ENCODE measurements at places on chromosomes 7 and 10.

DNA sequence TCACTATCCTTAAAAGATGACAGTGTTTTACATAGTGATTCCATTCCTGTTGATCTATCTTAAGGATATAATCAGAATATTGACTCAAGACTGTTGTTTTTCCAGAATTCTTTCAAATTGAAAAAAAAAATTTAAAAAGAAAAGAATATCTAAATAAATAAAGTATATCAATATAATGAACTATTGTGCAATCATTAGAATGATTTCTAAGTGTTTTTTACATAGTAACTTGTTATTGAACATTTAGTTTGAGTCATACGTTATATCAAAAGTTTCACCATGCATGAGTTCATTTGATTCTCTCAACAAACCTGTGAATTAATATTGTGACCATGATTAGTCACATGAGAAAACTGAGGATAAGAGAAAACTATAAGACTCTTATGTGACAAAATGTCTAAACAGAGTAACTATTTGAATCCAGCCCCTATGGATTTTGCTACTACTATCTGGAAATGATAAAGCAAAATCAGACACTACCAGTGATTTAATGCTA, 46.1 kb downstream of the KLF6 start:
- DNase-seq, result no peak

DNA sequence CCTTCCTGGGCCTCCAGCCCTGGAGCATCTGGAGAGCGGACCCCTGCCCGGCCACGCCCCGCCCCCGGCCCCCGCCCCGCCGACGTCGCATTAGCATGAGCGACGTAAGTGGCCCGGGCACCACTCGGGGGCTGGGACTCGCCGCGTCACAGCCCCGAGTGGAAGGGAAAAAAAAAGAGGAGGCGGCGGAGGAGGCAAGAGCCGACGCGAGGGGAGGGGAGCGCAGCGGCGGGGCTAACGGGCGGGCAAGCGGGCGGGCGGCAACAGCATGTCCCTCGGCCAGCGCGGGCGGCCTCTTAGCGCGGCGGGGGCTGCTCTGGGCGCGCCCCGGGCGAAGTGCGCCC, at the start of gene SLC18A3:
Gene SLC18A3, plus strand, starts transcription at position 197 of the 344 bp plus-strand sequence. CDS start 431 bp downstream, outside the sequence.
- no peak for DNase-seq

GRCh38 chr7:117472335-117472734, 7.5 kb upstream of the CFTR start:
- no peak for DNase-seq

DNA sequence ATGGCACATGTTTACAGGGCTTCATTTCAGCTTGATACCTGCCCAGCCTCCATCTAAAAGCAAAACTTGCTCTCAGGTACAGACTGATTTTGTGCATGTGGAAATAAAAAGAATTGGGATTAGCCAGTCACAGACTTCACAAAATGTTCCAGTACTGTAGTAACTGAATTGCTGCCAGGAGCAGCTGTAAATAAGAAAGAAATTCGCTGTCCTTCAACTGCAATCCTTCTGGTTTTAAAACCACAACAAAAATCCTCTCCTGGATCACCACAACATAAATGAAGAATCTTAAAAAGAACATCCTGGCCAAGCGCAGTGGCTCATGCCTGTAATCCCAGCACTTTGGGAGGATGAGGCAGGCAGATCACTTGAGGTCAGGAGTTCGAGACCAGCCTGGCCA, 3.9 kb upstream of the MIOS start:
- DNase-seq, result no peak

- DNase-seq, result no peak
Measured at GRCh38 chr10:317271-317769, 182.1 kb downstream of the ZMYND11 start.

GRCh38 chr10:105010411-105011121, 369.5 kb downstream of the SORCS3 start:
- no peak for DNase-seq

DNA sequence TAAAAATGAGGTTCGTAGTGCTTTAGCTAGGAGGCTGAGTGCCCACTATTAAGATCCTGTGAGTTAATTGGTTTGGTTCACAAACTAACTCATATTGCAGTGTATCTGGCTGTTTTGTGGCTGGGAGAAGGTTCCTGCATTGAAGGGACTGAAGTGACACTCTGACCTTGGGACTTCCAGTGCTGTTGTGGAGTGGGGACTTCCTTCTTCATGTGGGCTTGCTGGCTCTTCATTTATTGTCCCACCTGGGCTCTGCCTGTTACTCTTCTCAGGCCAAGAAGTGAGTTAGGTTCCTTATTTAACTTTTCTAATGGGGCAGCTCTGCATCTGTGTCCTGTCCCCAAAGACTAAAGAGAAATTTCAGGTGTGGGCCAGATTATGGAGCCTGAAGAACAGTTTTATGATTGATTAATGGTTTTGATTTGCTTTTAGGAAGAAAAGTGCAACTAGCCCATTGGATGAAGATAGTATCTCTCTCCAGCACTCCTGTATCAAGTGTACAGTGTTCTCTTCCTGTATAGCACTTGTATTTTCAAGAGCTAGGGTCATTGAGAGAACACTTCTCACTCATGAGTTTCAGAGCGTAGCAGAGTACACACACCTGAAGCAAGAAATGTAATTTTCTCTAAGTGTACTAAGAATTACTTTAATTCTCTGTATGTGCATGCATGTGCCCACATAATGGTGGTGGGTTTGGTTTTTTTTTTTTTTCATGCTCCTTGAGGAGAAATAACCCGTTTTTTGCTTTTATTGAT, 54.8 kb downstream of the AUTS2 start:
- no peak for DNase-seq

DNA sequence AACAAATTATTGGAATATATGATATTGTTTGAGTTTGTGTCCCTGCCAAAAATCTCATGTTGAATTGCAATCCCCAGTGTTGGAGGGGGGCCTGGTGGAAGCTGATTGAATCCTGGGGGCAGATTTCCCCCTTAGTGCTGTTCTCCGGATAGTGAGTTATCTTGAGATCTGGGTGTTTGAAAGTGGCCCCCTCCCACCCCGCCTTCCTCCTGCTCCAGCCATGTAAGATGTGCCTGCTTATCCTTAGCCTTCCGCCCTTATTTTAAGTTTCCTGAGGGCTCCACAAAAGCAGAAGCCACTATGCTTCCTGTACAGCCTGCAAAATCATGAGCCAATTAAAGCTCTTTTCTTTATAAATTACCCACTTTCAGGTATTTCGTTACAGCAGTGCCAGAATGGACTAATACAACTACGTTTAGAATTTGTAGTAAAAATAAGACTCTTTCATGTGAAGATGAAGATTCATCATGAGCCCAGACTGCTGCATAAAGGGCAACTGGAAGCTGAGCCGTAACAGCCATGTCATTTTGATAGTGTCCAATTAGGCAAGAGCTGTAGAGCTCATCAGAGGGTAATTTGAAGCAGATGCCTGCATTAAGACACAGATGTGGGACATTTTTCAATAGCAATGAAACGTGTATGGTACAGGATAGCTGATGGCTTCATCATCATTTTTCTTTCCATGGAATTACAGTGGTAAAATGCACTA, 1007.2 kb downstream of the REEP3 start:
- DNase-seq, result no peak

GRCh38 chr7:28956608-28957063, 1.5 kb downstream of the TRIL start:
- no peak for DNase-seq

DNA sequence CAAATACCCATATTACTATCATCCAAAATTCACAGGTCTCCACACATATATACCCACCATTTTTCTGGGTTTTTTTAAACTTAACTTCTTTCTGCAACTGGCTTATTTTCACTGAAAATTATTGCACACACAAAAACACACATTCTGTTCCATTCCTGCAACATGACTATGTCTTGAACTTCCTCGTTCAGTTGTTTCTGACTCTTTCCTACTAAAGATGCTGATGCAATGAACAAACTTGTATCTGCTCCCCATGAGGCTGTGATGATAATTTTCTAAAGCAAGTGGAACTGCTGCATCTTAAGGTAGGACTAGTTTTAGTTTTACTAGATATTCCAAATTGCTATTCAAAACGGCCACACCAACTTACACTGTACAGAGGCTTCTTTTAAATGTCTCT, 77.7 kb downstream of the OSBPL3 start:
- DNase-seq, result no peak

- peak; percentile 39 for DNase-seq
Measured at GRCh38 chr10:8365935-8366911, 311.7 kb downstream of the GATA3 start.

Measured in stimulated activated CD8-positive, alpha-beta memory T cell treated with anti-CD3 and anti-CD28 coated beads, Interleukin-4, amount 100 ng/mL, for 1 hour (primary cell).